Ureter (tissue), 1 donor: ENCODE measurements at places on chromosomes 5 and 9. TPM values are rescaled to one million over a fixed set of nuclear protein-coding genes. Genes with fewer than 3 reads are reported as not detected.

Gene UGT3A1
- not detected for total RNA-seq

Gene LIX1
- total RNA-seq: not detected

Gene LECT2
- not detected for total RNA-seq

Gene ADAMTS12
- total RNA-seq: 1.7 TPM

Gene PCDHGA11
- 5.1 TPM for total RNA-seq

Gene RCL1
- 35.1 TPM for total RNA-seq

Gene FBP2
- total RNA-seq: 0.29 TPM

DNA sequence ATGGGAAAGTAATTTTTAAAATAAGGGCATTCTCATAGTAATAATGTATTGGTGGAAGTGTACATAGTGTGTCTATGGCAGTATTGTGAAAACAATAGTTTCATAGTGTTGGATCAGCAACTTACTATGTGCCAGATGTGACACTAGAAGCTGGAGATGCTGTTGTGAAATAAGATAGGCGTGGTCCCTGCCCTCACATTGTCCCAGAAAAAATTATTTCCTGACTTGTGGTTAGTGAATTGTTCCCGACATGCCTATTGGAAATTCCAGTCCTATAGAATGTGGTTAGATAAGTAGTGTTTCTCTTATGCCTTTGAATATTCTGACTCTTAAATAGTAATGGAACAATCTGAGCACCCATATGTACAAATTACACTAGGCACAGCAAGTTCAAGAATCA, 55.3 kb upstream of the MTAP start:
- DNase-seq: no peak

DNA sequence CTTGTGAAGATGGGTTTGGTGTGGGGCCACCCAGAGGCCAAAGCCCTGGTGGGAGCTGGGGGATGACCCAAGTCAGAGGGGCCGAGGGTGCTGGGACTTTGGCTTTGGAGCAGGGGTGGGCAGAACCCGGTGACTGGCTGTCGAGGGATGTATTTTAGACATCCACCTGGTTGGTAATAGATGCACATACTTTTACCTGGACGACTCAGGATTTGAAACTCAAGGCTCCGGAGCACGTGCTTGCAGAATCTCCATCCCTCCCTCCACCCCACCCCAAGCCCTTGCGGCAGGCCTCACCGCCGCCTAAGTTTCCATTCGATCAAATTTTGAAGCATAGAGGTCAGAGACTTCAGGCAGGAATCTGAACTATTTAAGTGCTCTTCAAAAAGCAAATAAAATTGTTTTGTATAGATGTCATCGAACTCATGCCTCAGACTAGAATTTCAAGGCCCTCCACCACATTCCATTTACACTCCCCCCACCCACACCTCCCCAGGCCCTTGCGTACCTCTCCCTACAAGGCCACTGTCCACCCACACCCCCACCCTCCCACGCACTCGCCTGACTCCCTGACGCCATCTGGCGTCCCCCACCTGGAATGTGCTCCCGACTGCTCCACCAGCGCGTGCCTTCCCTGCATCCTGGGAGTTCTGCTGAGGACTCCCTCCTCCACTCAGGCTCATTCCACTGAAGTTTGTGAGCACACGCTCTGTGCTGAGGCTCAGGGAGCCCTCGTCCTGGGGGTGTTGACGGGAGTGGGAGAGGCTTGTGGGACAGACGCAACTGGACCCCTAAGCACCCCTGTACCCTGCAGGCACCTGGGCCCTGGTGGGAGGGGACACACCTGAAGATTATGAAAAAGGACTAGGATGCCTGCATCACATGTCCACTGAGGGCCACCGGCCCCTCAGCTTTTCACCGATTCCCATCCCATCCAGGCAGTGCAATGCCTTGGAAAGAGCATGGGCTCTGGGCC, 56.4 kb upstream of the RPL26L1 start:
- peak; percentile 82 for DNase-seq

GRCh38 chr9:111287127-111287526, 42.9 kb downstream of the OR2K2 start:
- no peak for DNase-seq

DNA sequence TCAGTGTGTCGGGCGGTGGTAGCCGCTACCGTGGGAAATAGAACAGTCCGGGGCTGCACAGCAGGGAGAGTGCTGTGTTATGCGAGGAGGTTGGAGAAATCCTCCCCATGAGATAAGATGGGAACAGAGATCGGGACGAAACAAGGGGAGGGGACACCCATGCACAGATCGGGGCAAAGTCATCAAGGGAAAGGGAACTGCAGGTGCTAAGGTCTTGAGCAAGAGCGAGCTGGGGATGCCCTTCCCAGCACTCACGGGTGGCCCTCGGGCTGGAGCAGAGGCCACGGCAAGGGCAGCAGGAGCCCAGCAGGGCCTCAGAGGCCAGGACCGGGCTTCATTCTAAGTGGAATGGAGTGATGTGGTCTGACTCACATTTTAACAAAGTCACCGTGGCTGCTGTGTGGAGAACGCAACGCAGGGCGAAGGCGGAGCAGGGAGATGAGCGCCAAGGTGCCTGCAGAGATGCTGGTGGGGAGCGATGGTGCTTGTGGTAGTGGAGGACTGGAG, 7.7 kb downstream of the IL13 start:
- DNase-seq: no peak

GRCh38 chr5:124160265-124160664, 586.2 kb downstream of the ZNF608 start:
- no peak for DNase-seq

- DNase-seq: no peak
Observed at GRCh38 chr9:108811944-108812343, 43.8 kb downstream of the ACTL7B start.

DNA sequence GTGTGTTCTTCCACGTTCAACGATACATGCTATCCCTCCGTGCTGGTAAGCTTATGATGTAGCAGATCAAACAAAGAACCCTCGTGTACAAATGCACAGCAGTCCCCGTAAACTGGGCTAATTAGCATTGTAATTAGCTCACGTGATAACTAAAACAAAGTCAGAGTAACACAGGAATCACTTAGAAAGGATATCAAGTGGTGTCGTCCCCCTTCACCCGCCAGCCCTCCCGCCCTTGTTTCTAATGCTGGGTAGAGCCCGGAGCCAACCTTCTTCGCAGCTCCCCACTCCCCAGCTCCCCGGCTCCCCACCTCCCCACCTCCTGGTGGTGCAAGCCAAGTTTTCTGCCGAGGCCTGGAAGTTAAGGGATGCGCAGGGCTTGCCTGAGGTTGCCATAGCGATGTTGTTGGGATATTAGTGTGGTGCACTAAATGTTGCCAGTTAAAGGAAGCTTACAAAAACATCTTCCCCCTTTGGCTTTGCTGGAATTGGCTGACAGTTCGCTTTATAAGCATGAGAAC, 357.9 kb upstream of the CCNH start:
- DNase-seq: no peak

DNA sequence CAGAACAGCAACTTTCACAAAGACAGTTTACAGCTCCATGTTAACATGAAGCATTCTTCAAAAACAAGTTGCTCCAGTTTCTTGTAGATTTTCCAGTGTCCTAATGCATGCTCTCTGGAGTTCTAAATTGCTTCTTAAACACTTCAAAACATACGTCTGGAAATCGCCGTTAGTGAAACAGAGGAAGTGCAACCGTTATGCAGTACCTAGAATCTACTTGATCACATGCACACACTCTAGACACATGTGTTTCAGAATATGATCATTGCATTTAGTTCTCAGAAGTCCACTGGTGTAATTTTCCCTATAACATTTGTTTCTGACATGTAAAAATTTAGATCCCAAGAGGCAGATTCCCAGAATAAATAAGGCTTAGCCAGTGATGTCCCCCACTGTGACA, 41.1 kb upstream of the RUFY1 start:
- no peak for DNase-seq

DNA sequence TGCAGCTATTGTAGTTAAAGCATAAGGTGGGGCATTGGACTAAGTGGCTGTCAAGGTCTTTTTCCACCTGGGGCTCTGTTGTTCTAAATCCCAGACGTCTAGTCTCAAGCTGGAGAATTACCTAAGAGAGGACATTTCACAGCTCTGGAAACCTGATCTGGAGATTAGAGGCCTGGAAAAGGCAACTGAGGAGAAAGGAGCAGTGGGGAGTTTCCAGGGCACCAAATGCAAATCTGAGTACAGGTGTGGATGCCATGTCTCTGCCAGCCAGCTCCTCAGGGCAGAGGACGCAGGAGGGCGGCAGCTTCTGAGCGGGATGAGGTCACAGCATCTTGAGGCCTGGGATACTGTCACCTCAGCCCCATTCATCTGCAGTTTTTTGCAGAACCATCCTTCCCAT, 65.2 kb downstream of the PPARGC1B start:
- no peak for DNase-seq

- no peak for DNase-seq
Observed at GRCh38 chr5:177591690-177592009, 353 bp upstream of the TMED9 start.

- peak; percentile 75 for DNase-seq
Observed at GRCh38 chr9:91711755-91712601, 238.1 kb downstream of the ROR2 start.

GRCh38 chr9:123353984-123354591, 1.9 kb upstream of the CRB2 start:
- peak; percentile 64 for DNase-seq

GRCh38 chr9:87075537-87075936, 128.2 kb upstream of the GAS1 start:
- DNase-seq: no peak

DNA sequence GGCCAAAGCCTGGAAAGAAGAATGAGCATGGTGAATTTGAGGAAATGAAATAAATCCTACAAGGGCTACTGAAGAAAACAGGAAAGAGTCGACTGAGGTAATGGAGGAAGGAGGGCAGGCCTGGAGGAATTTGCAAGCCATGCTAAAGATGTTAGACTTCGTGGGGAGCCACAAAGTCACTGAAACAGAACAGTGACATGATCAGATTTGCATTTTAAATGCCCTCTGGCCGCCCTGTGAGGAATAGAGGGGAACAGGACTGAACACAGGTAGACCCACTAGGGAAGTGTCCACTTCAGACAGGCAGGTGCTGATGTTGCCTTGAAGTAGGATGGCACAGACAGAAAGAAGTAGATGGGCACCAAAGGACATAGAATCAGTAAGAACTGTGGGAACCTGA, 42.8 kb upstream of the RLN1 start:
- DNase-seq: no peak

GRCh38 chr9:4262735-4263141, 37.1 kb downstream of the GLIS3 start:
- no peak for DNase-seq

DNA sequence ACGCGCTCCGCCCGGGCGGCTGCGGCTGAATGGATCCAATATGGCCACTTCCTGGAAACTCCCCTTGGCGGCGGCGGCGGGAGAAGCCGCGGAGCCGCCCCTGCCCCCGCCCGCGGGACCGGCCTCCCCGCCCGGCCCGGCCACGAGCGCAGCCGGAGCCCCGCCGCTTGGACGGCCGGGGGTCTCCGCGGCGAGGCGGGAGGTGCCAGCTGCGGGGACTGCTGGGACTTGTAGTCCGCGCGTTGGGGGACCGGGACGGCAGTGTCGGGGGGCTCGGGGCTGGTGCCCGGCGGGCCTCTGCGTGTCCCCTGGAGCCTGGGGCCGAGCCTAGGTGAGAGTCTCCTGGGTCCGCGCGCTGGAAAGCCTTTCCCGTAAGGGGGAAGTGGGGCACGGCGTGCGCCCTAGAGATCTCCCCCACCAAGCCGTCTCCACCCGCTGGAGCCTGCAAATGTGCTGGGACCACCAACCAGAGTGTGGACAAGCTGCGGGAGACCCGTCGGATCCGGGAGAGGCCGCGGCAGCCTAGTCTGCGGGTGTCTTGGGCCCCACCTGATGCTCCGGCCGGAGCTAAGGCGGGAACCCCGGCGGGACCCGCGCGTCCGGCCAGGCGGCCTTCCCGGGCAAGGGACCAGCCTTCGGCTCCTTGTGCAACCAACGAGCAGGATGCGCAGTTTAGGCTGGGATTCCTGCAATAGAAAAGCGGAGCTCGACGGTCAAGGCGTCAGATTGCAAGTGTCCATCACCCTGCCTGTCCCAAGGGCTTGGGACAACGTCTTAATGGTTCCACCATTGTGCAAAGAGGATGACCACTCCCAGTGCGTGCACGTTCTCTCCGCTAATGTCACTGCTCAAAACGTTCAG, at the start of gene SEPTIN8:
TSS of gene SEPTIN8 (minus strand) at position 31 of the 861 bp plus-strand sequence. CDS start 102 bp downstream, outside the sequence.
- DNase-seq: no peak

- no peak for DNase-seq
Observed at GRCh38 chr9:133506653-133507038, 18.1 kb downstream of the MYMK start.

- no peak for DNase-seq
Observed at GRCh38 chr9:79974806-79975422, 403.1 kb downstream of the TLE4 start.

- no peak for DNase-seq
Observed at GRCh38 chr9:120436983-120437475, 142.9 kb downstream of the CDK5RAP2 start.

DNA sequence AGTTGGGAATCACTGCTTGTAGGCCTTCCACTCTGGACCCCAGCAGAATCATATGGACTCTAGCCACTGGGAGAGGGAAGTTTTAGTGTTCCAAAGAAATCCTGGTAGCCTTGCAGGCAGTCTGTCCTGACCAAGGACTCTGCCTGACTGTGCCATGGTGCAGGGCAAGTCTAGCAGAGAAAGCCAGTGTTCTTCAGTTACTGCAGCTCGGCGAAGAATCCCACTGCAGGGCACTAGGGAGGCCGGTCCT, 20.3 kb upstream of the MATR3 start:
- DNase-seq: no peak

DNA sequence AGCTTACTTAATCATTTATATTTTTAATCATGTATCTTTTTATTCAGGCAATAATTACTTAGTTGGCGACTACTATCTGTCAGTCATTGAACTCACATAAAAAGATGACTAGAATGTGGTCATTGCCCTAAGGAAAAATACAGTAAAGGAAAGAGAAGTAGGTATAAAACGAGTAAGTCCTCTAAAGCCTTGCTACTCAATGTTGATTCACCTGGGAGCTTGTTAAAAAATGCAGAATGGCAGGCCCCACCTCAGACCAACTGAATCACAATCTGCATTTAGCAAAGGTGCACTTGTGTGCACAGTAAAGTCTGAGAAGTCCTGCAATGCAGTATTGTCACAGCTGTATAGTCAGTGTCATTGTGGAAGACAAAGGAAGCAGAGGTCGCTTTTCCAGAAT, 592.4 kb downstream of the CSNK1G3 start:
- no peak for DNase-seq
